Sigmoid colon (tissue), 7 donors: ENCODE measurements at places on chromosomes 6 and 20. TPM values are rescaled to one million over a fixed set of nuclear protein-coding genes. Genes with fewer than 3 reads are reported as not detected.

DNA sequence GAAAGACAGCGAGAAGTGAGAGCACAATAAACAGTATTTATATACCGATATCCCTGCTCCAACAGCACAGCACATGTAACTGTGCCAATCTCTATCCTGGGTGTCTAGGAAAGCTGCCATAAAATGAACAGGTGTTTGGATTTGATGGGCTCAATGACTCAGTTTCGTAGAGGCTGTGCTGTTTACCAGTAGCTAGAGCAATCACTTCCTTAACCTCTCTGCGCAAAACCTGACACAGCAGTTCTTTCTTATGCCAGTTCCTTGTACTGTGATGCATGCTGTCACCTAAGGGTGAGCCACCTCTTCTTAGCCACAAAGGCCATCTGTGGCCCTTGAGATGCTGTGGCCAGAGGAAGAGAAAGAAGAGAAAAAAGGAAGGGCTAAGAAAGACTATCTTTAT, 59.3 kb downstream of the SHPRH start:
- H3K27me3 ChIP-seq, result no peaks in the 10 kb centered on the region
- peak overlapping the region; percentile 11 for H3K27ac ChIP-seq
- peaks cover 14% of the 10 kb centered on the region for H3K4me1 ChIP-seq
- peaks cover 16% of the 10 kb centered on the region for H3K36me3 ChIP-seq

DNA sequence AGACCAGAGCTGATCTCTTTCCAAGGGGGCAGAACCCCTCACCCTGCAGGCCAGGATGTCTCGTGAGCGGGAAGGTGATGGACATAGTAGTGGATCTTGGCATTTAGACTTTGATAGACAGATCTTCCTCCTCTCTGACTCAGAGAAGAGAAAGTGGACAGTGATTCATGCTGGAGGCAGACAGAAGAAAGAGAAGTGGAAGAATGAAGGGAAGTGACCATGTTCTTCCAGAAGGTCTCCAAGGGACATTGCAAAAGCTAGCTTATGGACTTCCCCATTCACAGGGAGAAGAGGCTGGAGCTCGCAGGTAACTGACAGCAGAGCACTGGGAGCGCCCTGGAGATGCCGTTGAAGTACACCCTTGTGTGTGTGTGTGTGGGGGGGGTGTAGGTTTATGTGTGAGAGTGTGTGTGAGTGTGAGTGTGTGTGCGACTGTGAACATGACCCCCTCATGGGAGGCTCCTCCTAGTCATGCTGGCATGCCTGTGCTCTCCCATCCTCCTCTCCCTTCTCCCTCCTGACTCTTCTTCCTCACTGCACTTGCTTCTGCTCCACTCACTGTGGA, 8.0 kb upstream of the RAET1L start:
- no peak overlapping the region for H3K4me3 ChIP-seq
- H3K27me3 ChIP-seq, result peaks cover 11% of the 10 kb centered on the region
- H3K36me3 ChIP-seq, result no peaks in the 10 kb centered on the region
- peaks cover 11% of the 10 kb centered on the region for H3K4me1 ChIP-seq
- no peak overlapping the region for H3K27ac ChIP-seq

Gene TPMT
- total RNA-seq, result 8.6 TPM

- no peaks in the 10 kb centered on the region for H3K4me1 ChIP-seq
- H3K27ac ChIP-seq, result no peak overlapping the region
- no peaks in the 10 kb centered on the region for H3K27me3 ChIP-seq
- no peak overlapping the region for H3K4me3 ChIP-seq
- no peaks in the 10 kb centered on the region for H3K36me3 ChIP-seq
- no peak for DNase-seq
Observed at GRCh38 chr6:85685713-85686112, 43.0 kb upstream of the SYNCRIP start.

Gene RPN2
- 81.7 TPM for total RNA-seq

GRCh38 chr6:94862112-94862511, 715.2 kb upstream of the MANEA start:
- no peak overlapping the region for H3K4me3 ChIP-seq
- H3K27ac ChIP-seq, result no peak overlapping the region
- no peaks in the 10 kb centered on the region for H3K27me3 ChIP-seq
- H3K36me3 ChIP-seq, result no peaks in the 10 kb centered on the region

DNA sequence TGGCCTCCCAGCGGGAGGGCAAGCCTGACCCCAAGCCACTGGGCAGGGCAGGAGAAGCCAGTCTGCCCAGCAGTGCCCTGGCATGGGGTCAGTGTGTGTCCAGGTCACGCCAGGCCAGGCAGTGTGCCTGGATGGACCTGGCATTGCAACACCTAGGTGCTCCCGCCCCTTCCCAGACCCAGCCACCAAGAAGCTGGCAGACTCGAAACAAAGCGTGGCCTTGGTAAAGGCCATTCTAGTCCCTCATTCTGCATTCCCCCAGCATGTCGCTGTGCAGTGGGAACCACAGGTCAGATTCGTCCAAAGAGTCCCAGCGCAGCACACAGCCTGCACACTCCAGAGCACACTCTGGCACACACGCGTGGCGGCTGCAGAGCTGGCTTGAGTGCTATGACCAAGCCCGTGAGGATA, 19.3 kb upstream of the APMAP start:
- no peak overlapping the region for H3K4me3 ChIP-seq
- H3K4me1 ChIP-seq, result peaks cover 22% of the 10 kb centered on the region
- H3K27me3 ChIP-seq, result no peaks in the 10 kb centered on the region
- peak; percentile 56 for DNase-seq
- H3K27ac ChIP-seq, result no peak overlapping the region

GRCh38 chr20:23437126-23437899, 2.2 kb upstream of the CSTL1 start:
- no peaks in the 10 kb centered on the region for H3K4me1 ChIP-seq
- no peak overlapping the region for H3K27ac ChIP-seq
- no peaks in the 10 kb centered on the region for H3K27me3 ChIP-seq
- no peak for DNase-seq
- H3K36me3 ChIP-seq, result no peaks in the 10 kb centered on the region

- no peak for DNase-seq
- no peaks in the 10 kb centered on the region for H3K27me3 ChIP-seq
- H3K36me3 ChIP-seq, result no peaks in the 10 kb centered on the region
- H3K27ac ChIP-seq, result no peak overlapping the region
Observed at GRCh38 chr6:75210885-75211739, 5.3 kb upstream of the COL12A1 start.

DNA sequence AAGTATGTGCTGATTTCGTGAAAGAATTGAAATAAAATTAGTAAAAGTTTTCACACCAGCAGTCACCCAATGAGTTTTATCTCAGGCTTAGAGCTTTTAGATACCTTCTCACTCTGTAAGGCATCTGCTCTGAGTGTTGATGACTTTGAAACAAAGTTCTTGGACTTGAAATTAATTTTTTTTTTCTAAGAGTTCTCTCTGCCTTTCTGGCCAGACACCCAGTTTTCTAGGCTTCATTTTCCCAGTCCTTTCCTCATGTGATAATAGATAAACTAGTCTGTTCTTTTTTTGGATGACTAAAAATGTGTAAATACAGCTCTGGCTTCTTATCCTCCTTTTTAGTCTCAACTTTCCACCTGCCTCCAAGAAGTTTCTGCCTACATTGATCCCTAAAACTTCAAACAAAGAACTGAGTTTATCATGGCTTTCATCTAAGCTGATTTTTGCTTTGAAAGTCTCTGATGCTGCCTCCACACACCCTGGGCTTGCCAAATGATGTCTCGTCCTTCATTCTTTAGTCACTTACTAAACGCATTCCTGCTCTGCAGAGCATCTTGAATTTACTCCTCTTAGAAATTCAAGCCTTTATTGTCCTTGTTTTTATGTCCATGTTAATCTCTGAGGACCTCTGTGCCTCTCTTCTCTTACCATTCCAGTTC, 32.7 kb downstream of the SLX4IP start:
- peak overlapping the region; percentile 10 for H3K27ac ChIP-seq
- no peaks in the 10 kb centered on the region for H3K27me3 ChIP-seq
- no peak for DNase-seq
- H3K4me1 ChIP-seq, result peaks cover 45% of the 10 kb centered on the region

Gene SLC17A2
- total RNA-seq, result not detected

Gene DZANK1
- 2.5 TPM for total RNA-seq

- H3K4me1 ChIP-seq, result no peaks in the 10 kb centered on the region
- H3K27ac ChIP-seq, result no peak overlapping the region
- no peaks in the 10 kb centered on the region for H3K36me3 ChIP-seq
- no peak overlapping the region for H3K4me3 ChIP-seq
Observed at GRCh38 chr6:138044972-138045371, 62.2 kb downstream of the PERP start.

DNA sequence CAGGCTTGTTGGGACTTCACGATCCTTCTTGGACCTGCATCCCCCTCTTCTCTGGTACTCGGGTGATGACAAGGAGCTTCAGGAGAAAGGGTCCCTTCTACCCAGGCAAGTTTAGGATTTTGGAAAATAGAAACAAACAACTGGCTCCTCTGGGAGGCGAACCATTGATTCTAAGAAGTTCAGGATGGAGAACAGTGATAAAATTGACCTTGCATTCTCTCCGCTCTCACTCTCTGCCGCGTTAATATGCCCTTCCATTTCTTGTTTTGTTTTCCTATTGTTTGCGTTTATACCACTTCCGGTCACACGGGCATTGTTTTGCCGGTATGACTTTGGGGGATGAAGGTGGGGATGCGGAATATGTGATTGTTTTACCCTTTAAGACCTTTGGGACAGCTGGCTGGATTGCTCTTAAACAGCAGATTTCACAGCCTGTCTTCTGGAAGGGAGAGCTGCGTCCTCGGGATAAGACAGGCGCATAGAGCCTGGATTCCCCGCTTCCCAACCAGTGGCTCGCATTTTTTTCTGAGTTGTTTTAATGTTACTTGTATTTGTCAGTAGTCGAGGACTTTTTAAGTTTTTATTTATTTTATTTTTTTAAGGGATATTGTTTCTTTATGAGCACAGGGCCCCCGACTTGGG, 144.3 kb upstream of the ZNF184 start:
- H3K36me3 ChIP-seq, result no peaks in the 10 kb centered on the region
- no peak overlapping the region for H3K27ac ChIP-seq
- peaks cover 86% of the 10 kb centered on the region for H3K27me3 ChIP-seq
- peaks cover 8% of the 10 kb centered on the region for H3K4me1 ChIP-seq
- DNase-seq, result no peak

GRCh38 chr6:85455471-85456026, 5.7 kb downstream of the NT5E start:
- no peak overlapping the region for H3K27ac ChIP-seq
- no peaks in the 10 kb centered on the region for H3K27me3 ChIP-seq
- H3K4me1 ChIP-seq, result peaks cover 60% of the 10 kb centered on the region
- no peak overlapping the region for H3K4me3 ChIP-seq
- H3K36me3 ChIP-seq, result no peaks in the 10 kb centered on the region

- no peak for DNase-seq
- H3K4me1 ChIP-seq, result peaks cover 10% of the 10 kb centered on the region
- no peaks in the 10 kb centered on the region for H3K36me3 ChIP-seq
- no peaks in the 10 kb centered on the region for H3K27me3 ChIP-seq
- no peak overlapping the region for H3K27ac ChIP-seq
Observed at GRCh38 chr6:111631903-111632460, 26.3 kb upstream of the TRAF3IP2 start.

DNA sequence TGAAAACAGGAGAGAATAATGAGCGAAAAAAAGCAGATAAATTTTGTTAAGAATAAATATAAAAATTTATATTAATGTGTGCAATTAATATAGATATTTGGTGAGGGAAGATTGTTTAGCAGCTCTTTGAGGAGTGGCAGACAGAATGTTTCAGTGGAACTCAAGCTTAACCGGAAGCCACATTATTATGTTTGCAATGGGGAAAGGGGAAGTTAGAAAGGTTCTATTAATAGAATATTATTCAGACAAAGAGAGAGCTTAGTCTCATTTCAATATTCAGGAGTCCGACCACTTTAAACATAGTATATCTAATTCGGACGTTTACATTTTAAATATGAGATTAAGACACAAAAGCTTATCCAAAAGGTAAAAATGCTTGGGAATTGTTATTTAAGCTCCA, 81.6 kb upstream of the KHDRBS2 start:
- H3K4me3 ChIP-seq, result no peak overlapping the region
- H3K27me3 ChIP-seq, result no peaks in the 10 kb centered on the region
- no peaks in the 10 kb centered on the region for H3K4me1 ChIP-seq
- DNase-seq, result no peak

DNA sequence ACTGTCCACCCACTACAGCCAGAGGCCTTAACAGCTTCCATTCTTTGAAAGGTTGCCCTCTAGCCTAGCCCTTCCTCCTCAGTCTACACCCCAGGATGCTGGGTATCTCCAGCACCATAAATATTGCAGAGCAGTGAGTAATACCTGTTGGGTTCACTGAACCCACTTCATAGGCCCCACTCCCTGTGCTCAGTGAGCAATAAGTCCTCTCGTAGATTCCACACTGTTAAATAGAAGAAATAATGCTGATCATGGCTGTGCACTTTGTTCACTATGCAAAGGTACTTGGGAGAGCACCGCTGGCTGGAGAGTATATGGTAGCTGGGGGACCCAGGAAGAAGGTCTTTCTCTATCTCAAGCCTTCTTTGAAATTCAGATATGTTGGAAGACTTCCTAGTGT, 87.3 kb downstream of the RSPH3 start:
- H3K4me1 ChIP-seq, result peaks cover 4% of the 10 kb centered on the region
- no peak for DNase-seq
- H3K36me3 ChIP-seq, result no peaks in the 10 kb centered on the region
- no peak overlapping the region for H3K4me3 ChIP-seq

Gene TCFL5
- total RNA-seq, result 8.6 TPM

- DNase-seq, result peak; percentile 72
- H3K4me1 ChIP-seq, result no peaks in the 10 kb centered on the region
- no peak overlapping the region for H3K4me3 ChIP-seq
- no peaks in the 10 kb centered on the region for H3K36me3 ChIP-seq
- H3K27me3 ChIP-seq, result no peaks in the 10 kb centered on the region
Observed at GRCh38 chr6:6942831-6943230, 164.9 kb upstream of the RREB1 start.

DNA sequence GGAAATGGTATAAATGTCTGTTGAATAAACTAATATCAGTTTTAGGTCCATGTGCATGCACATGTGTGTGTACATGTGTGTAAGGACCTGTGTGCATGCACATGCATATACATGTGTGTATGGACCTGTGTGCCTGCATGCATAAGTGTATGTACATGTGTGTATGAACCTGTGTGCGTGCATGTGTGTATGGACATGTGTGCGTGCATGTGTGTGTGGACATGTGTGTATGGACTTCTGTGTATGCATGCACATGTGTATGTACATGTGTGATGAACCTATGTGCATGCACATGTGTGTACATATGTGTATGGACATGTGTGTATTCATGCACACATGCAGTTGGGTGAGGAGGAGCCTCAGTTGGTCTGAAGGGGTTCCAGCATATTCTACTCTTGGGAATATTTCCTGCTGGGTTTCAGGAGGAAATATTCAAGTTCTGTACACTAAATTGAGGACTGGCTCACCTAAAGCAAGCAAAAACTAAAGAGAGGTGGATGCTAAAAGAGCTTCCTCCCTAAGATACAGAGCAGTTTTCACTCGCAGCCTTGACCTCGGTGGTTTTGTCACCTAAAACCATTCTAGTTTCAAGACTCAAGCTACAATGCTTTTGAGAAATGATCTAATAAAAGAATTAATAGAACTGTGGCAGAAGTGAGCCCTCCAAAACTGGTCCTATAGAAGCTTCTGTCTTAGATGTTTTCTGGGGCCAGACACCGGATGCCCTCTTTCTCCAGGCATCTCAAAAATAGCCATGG, 742.8 kb downstream of the MAFB start:
- H3K36me3 ChIP-seq, result no peaks in the 10 kb centered on the region
- no peak overlapping the region for H3K27ac ChIP-seq
- peaks cover 5% of the 10 kb centered on the region for H3K4me1 ChIP-seq
- no peaks in the 10 kb centered on the region for H3K27me3 ChIP-seq
